Bronchial smooth muscle cell (primary cell): ENCODE measurements at places on chromosomes 4 and X. TPM values are rescaled to one million over a fixed set of nuclear protein-coding genes. Genes with fewer than 3 reads are reported as not detected.

Gene SOWAHD
- under 0.01 and 0.09 TPM in 2 replicates for total RNA-seq

Gene CHIC1
- 9.9 and 15.2 TPM in 2 replicates for total RNA-seq

Gene PLXNB3
- 0.77 and 0.95 TPM in 2 replicates for total RNA-seq

Gene MID1IP1
- 65.7 and 123 TPM in 2 replicates for total RNA-seq

Gene NWD2
- under 0.01 TPM in 1 of 2 replicates, not detected in the other for total RNA-seq

Gene FAM236A
- total RNA-seq = not detected in 2 replicates

Gene NDST3
- 0.16 TPM in 1 of 2 replicates, not detected in the other for total RNA-seq

Gene PRRG1
- total RNA-seq = 7.7 and 9.1 TPM in 2 replicates

Gene S100P
- total RNA-seq = 0.32 and 1.4 TPM in 2 replicates

Gene NCAPG
- 1.4 and 4.7 TPM in 2 replicates for total RNA-seq

Gene RNF175
- total RNA-seq = 0.16 and 1.3 TPM in 2 replicates

Gene MID1
- total RNA-seq = 24.4 and 26.5 TPM in 2 replicates

Gene ZNF157
- total RNA-seq = 0.32 and 0.43 TPM in 2 replicates

Gene RHOXF2
- total RNA-seq = not detected in 2 replicates

Gene LIMCH1
- total RNA-seq = 0.17 and 4.9 TPM in 2 replicates

Gene CXCL6
- 5.0 and 14.3 TPM in 2 replicates for total RNA-seq

Gene TAF7L
- 0.69 and 0.95 TPM in 2 replicates for total RNA-seq

Gene SPANXN3
- total RNA-seq = not detected in 2 replicates

Gene ARSJ
- total RNA-seq = 14.7 and 17.0 TPM in 2 replicates

Gene IL13RA1
- 22.2 and 62.9 TPM in 2 replicates for total RNA-seq

Gene SYN1
- 0.09 and 0.16 TPM in 2 replicates for total RNA-seq

Gene RIBC1
- total RNA-seq = 0.79 and 1.4 TPM in 2 replicates

Gene P2RY8
- total RNA-seq = not detected in 2 replicates

Gene STATH
- total RNA-seq = not detected in 2 replicates

Gene ART3
- 0.09 and 0.16 TPM in 2 replicates for total RNA-seq

Gene RHOXF1
- not detected in 2 replicates for total RNA-seq

Gene SMIM10
- total RNA-seq = 5.7 and 7.4 TPM in 2 replicates

Gene MORC4
- total RNA-seq = 23.5 and 24.4 TPM in 2 replicates

Gene YY2
- total RNA-seq = 0.94 and 1.4 TPM in 2 replicates

Gene RTL9
- under 0.01 TPM in 2 replicates for total RNA-seq

Gene SLC7A11
- 37.5 and 75.0 TPM in 2 replicates for total RNA-seq

Gene TAF1
- total RNA-seq = 46.5 and 58.0 TPM in 2 replicates

Gene NPY5R
- total RNA-seq = not detected in 2 replicates

Gene DGAT2L6
- not detected in 2 replicates for total RNA-seq

Gene TMPRSS11B
- total RNA-seq = not detected in 2 replicates

Gene RNF128
- total RNA-seq = 3.3 and 3.6 TPM in 2 replicates

Gene DNAAF6
- total RNA-seq = not detected in 2 replicates

Gene TMPRSS11D
- total RNA-seq = under 0.01 TPM in 2 replicates

Gene NPY2R
- not detected in 2 replicates for total RNA-seq

Gene PABPC4L
- 0.09 and 0.47 TPM in 2 replicates for total RNA-seq

Gene EGF
- total RNA-seq = under 0.01 and 0.26 TPM in 2 replicates

Gene CT55
- total RNA-seq = not detected in 2 replicates

Gene SLC6A14
- total RNA-seq = 0.17 TPM in 1 of 2 replicates, not detected in the other

Gene TXK
- 0.16 TPM in 1 of 2 replicates, not detected in the other for total RNA-seq

Gene TMPRSS11A
- total RNA-seq = not detected in 2 replicates
